ENCODE measurements at places on chromosomes 13 and 19. TPM values are rescaled to one million over a fixed set of nuclear protein-coding genes. Genes with fewer than 3 reads are reported as not detected.

Gene DDX49
- total RNA-seq = 25.6 TPM

Gene ATP4A
- not detected for total RNA-seq

Gene CYP2A7
- total RNA-seq = 7.4 TPM

DNA sequence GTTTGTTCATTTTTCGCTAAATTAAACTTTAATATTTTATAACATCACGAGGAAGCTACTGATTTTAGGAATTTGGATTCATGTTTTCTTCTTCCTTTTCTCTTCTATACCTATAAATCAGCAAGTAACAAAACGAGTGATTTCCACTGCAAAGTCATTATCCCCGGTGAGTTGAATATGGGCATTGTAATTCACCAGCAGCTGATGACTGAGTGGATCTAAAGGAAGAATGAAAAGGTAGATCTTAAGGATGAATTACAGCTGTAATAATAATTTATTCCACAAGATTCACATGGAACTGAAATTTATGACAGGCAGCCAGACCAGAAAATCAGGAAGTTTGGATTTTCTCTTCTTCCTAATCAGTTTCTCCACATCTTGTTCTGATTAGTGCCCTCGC, 111.4 kb downstream of the GPC6 start:
- DNase-seq = no peak

DNA sequence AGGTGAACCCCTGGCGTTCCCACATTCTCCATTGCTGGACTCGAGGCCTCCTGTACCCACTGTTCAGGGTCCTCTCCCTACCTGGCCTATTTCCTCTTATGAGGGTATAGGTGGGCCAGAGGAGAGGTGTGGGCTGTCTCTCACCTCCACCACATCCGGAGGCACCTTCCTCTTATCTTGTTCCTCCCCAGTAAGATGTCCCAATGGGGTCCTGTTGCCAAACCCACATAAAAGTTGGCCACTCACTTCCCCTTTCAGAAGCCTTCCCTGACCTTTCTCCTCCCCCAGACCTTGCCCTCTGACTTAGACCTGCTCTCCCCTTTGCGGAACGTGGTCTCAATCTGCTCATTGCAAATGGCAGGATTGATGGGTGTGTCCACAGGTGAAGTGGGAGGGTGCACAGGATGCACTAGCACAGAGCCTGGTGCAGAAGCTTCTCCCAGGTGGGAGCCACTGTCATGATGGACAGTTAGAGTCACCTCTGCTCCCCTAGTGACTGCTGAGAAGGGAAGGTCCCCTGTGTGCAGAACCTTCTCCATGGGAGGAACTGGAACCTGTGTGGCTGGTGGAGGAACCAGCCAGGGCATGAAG, 1.3 kb downstream of the CYP4F3 start:
- DNase-seq = no peak

- no peak for DNase-seq
These were observed 16.4 kb downstream of the ZNF790 start for GRCh38 chr19:36821758-36822157.
